ENCODE measurements at places on chromosomes 4 and X. TPM values are rescaled to one million over a fixed set of nuclear protein-coding genes. Genes with fewer than 3 reads are reported as not detected.

Gene GRIA2
- total RNA-seq = not detected

Gene PCSK1N
- total RNA-seq = 0.32 TPM

Gene POU4F2
- not detected for total RNA-seq

Gene SYP
- 1.5 TPM for total RNA-seq

Gene ALB
- not detected for total RNA-seq

Gene ZXDB
- 5.4 TPM for total RNA-seq

Gene GPR82
- total RNA-seq = 0.27 TPM

Gene FAM236B
- total RNA-seq = not detected

Gene MID1
- 5.9 TPM for total RNA-seq

Gene PF4V1
- total RNA-seq = not detected

Gene GAGE2A
- not detected for total RNA-seq

Gene PRDM8
- 1.0 TPM for total RNA-seq

Gene ANAPC10
- total RNA-seq = 12.6 TPM

Gene ATP1B4
- total RNA-seq = not detected

Gene SPATA4
- not detected for total RNA-seq

Gene PASD1
- total RNA-seq = not detected

Gene FAM9B
- not detected for total RNA-seq

Gene SYTL4
- 2.6 TPM for total RNA-seq

Gene NEIL3
- total RNA-seq = 0.10 TPM

Gene SPANXD
- not detected for total RNA-seq

Gene RAB39B
- not detected for total RNA-seq

Gene TEX11
- total RNA-seq = not detected

Gene RAB40AL
- total RNA-seq = not detected

Gene HGFAC
- 0.67 TPM for total RNA-seq

Gene NHSL2
- total RNA-seq = 3.7 TPM

Gene FGFBP1
- not detected for total RNA-seq

Gene TRIM61
- total RNA-seq = 2.4 TPM

Gene PHOX2B
- not detected for total RNA-seq

Gene SMIM10
- 5.3 TPM for total RNA-seq

Gene CENPI
- total RNA-seq = 0.27 TPM

Gene KLF3
- total RNA-seq = 17.7 TPM
